ENCODE measurements at places on chromosomes 1 and 21.

DNA sequence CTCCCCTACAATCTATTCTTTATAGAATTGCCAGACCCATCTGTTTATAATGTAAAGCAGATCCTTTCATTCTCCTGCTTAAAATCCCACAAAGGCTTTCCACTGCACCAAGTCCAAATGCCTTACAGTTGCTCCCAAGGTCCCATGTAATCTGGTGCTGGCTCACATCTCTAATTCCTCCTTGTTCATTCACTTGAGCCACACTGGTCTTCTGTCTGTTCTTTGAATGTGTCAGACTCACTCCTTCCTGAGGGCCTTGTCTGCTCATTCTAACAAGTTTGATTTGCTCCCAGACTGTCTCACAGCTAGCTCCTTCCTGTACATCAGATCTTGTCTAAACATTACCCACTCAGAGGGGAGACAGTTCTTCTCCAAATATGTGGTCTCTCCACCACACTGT lies 38.9 kb downstream of the ALG14 start:
- DNase-seq: no peak

DNA sequence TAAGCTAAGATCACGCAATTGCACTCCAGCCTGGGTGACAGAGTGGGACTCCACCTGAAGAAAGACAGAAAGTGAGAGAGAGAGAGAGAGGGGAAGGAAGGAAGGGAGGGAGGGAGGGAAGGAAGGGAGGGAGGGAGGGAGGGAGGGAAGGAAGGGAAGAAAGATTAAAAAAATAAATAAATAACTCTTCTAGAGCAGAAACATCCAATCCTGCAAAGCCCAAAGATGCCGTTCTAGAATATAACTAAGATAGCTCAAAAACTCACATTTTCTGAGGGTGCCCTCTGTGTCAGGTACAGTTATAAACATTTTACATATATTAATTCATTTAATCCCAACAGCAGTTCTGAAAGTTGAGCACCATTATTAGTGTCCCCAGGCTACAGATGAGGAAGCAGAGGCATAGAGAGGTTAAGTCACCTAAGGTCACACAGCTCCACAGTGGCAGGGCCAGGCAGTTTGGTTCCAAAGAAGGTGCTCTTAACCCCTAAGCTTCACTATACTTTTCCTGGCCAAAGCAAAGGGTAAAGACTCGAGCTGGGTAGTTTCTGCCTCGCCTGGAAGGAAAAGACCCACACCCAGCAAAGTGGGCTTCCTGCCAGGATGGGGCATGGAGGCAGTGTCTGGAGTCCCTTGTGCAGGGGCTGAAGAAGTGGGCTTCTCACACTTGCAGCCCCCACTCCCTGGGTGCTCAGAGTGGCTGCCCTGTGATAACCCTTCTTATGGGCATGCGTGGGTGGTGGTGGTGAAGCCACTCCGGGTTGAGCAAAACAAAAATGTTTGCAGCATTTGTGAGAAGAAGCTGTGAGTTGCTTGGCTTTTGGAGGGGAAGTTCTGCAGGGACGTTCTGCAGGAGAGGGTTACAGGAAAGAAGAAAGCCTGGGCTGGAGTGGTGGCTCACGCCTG lies 7.9 kb upstream of the PIK3CD start:
- peak; percentile 51 for DNase-seq

DNA sequence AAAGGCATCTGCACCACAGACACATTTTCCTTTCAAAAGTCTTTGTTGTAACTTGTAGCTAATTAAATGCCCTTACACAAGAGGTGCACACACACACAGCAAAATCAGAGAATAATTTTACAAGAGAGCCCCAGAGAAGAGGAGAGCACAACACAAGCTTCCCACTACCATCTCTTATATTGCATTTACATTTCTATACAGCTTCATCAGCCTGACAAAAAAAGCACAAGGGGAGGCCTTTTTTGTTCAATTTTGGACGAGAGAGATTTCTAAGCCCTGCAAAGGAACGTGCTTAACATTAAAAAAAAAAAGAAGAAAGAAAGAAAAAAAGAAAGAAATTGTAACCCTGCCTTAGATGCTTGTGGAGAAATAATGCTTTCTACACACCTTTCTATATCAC lies 17.1 kb upstream of the ESRRG start:
- DNase-seq: no peak

GRCh38 chr1:115181231-115181630 lies 91.9 kb upstream of the TSPAN2 start:
- DNase-seq: no peak

- peak; percentile 88 for DNase-seq
Observed at GRCh38 chr21:31509194-31510017, 150.1 kb upstream of the SOD1 start.

DNA sequence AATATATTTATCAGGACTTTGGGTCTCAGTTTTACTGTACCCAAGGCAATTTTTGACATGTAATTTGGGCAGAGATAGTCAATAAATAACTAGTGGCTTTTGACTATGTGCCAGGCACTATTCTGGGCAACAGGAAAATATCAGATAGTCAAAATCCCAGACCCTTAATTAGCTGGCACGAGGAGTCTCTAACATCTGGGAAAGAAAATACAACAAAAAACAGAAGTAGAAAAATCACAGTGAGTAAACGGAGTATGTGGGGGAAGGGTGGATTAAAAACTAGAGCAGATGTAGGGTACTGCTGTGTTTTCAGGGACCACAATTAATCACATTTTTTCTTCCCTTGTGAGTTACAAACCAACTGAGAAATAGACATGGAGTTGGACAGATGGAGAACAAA lies 217.8 kb downstream of the NCAM2 start:
- DNase-seq: no peak

DNA sequence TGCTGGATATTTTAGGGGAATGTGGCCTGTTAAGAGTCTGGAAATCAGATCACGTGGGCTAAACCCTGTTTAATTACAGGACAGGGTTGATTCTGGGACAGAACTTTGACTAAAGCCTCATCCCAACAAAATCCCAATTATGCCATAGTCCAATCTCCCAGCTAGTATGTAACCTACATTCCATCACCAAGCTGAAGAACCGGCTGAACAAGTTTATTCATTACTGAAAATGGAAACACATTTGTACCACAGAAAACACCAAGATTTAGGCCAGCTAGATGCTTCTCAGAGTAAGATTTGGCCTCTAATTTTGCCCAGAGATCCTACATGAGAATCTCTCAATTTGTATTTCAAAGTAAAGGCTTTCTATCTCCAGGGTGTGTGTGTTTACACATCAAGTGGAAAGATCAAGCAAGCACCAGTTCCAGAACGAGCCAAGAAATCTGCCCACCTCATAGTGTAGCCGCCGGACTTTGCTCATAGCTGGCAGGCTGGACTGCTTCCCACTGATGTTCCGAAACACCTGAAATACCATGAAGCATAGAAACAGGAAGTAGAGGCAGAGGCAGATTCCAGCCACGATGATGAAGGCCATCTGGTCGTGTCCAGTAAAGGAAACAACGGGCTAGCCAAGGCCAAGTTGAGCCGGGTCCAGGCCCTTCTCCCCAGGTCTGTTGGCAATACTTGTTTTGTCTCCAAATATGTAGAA lies 86.8 kb downstream of the WLS start:
- DNase-seq: no peak

GRCh38 chr1:235078480-235079381 lies 49.9 kb downstream of the TOMM20 start:
- DNase-seq: no peak

- no peak for DNase-seq
Observed at GRCh38 chr1:109879881-109880525, 30.6 kb upstream of the CSF1 start.

GRCh38 chr1:3073186-3073488 lies 4.1 kb downstream of the PRDM16 start:
- DNase-seq: no peak

Measured in activated T-cell treated with anti-CD3 and anti-CD28 coated beads, Interleukin-2, amount 50 U/mL, for 48 hours (primary cell).